Skin of body (tissue), 3 donors: ENCODE measurements at places on chromosomes 11 and 22.
A peak's percentile ranks its signal among the peaks of the same experiment; 100 is the strongest.

DNA sequence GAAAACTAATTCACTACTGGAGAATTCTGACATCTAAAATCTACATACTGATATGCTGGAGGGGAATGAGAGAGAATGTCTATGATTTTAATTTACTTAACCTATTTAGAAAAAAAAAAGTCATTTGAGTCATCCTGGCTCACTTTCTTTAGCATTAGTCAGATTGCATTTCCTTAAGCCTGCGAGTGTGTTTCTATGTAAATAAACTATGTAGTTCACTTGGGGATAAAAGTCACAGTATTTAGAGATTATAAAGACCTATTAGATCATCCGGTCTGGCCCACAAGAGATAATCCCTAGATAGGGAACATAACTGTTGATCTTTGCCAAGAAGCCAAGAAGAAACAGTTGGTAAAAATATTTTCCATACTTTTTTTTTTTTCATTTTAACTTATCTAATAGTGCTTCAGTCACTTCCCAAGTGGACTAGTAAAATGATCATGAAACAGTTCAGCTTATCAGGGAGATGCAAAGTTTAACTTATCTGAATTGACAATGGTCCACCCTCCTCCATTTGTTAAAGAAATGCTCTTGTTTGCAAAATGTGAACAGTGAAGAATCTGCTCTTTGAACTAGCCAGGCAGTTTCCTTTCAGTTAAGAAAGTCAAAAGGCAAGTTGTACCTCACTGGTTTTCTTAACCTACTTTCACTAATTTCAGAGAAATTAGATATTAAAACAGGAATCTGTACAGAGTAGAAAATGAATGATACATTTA, 21.2 kb upstream of the BLID start:
- peak; percentile 16 for DNase-seq

DNA sequence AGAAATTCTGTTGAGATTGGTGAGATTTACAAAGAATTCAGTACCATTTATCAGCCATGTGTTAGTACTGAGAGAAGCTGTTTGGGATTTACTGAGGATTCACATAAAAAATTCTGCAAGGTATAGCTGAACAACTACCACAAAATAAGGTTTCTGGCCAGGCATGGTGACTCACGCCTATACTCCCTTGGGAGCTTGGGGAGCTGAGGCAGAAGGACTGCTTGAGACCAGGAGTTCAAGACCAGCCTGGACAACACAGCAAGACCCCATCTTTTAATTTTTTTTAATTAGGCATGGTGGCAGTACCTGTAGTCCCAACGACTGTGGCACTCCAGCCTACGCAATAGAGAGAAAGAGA, 86.7 kb downstream of the SIK3 start:
- DNase-seq = no peak

DNA sequence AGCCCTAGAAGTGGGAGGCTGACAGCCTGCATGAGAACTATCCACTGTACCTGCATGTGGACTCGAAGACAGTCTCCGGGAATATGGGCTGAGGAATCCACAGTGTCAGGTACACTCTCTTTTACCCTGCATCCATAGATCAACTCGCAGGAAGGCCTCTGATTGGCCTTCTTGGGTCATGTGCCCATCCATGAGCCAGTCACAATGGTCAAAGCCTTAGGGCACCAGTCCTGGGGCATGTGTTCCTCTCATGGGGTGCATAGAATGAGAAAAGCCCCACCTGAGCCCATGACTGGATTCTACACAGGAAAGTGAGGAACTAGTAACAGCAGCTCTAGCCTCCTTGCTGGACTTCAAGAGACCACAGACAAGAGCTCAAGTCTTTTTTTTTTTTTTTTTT, 10.6 kb downstream of the ART1 start:
- DNase-seq = no peak

DNA sequence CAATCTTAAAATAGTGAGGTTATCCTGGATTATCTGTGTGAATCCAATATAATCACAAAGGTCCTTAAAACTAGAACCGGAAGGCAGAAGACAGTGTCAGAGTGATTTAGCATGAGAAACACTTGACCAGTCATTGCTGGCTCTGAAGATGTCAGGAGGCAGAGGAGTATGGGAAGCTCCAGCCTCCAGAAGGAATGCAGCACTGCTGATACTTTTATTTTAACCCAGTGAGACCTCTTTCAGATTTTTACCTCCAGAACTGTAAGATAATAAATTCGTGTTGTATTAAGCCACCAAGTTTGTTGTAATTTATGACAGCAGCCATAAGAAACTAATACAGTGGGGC, 134.4 kb upstream of the ZC3H12C start:
- no peak for DNase-seq

DNA sequence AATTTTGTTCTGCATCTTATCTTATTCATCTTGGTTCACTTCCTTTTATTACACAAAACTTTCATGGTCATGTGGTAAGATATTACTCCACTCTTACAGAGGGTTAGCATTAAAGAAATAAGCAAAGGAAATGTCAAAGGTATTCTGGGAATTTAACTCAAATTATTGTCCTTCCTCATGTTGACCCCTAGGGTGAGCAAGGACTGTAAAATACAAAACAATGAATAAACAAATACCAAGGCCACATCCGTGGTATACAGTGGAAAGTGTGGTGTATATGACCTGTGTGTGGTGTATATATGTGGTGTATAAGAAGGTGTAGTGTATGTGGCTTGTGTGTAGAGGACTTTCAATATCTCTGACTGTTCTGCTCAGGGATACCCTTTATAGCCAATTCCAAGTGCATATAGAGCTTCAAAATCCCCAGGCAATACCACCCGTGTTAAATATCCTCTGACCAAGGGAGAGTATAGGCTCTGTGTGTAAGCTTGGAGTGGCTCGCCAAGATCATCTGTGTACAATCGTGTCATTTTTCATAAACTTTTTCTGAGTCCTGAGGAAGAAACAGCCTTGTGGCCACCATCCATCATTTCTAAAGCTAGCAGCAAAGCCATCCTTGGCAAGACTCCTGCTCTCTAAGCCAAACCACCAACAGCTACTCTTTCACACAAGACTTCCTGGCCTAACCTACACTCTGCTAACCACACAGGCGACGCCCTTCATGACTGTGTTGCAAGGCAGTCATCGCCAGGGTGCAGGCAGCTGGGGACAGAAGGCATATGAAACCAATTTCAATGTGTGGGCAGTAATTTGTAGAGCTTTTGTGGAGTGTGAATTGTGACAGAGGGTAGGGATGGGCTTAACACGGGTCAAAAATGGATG, 548.0 kb downstream of the ETS1 start:
- peak; percentile 5 for DNase-seq

GRCh38 chr11:1863352-1864216, 10.7 kb downstream of the LSP1 start:
- peak; percentile 83 for DNase-seq

- no peak for DNase-seq
Observed at GRCh38 chr11:70570693-70571395, 172.5 kb downstream of the CTTN start.

- no peak for DNase-seq
Observed at GRCh38 chr11:117634756-117635603, 162.0 kb downstream of the DSCAML1 start.

- DNase-seq = no peak
Observed at GRCh38 chr11:57941875-57942274, 81.8 kb upstream of the OR9Q1 start.
